ENCODE measurements at places on chromosomes 13 and 19.

DNA sequence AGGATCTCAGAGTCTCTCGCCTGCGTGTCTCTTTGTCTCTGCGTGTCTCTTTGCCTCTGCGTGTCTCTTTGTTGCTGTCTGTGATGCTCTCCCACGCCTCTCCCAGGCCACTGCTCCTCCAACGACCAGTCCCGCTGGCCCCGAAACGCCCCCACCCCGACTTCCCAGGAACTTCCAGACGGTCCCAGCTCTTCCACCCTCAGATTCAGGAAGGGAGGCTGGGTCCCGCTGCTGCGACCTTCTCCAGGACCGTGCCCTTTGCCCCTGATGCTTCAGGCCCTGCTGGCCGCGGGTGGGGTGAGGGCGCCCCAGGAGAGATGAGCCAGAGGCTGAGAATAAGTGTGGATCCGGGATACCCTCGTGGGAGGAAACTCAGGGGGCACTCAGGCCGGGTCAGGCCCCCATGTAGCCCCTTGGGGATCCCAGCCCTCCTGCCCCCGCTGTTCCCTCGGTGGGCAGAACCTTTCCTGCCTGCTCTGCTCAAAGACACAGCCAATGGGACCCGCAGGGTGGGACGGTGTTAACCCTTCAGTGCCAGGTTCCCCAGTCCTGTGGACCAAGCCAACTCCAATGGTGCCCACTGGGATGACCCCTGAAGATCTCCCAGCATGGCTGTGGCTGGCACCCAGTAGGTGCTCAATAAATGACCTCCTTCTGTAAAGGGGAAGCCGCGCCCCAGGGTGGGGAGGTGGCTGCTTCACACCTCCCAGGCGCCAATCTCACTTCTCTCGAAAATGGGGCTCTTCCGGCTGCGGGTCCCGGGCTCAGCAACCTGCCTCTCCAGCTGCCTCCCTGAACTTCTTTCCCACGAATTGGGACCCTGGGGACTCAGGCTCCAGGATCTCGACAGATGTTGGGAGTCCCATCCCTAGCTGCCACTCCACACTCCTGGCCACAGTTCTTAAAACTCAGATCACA, 1.5 kb upstream of the S1PR5 start:
- no peak for DNase-seq

- DNase-seq, result no peak
Observed at GRCh38 chr13:54165581-54166215, 1137.1 kb downstream of the OLFM4 start.

DNA sequence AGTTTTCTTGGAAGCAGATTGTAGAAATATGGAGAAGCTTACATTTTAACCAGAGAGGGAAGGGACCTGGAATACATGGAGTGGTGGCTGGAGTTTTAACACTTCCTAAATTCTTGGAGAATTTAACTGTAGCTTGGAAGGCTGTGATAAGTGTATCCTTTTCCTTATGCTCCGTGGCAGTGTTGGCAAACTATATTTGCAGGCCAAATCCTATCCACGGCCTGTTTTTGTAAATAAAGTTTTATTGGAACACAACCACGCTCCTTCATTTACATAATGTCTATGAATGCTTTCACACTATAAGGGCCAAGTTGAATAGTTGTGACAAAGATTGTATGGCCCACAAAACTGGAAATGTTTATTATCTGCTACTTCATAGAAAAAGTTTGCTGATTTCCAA, 110.6 kb upstream of the MIR17HG start:
- DNase-seq, result no peak

- no peak for DNase-seq
Observed at GRCh38 chr19:4042731-4043082, 24.0 kb downstream of the ZBTB7A start.

DNA sequence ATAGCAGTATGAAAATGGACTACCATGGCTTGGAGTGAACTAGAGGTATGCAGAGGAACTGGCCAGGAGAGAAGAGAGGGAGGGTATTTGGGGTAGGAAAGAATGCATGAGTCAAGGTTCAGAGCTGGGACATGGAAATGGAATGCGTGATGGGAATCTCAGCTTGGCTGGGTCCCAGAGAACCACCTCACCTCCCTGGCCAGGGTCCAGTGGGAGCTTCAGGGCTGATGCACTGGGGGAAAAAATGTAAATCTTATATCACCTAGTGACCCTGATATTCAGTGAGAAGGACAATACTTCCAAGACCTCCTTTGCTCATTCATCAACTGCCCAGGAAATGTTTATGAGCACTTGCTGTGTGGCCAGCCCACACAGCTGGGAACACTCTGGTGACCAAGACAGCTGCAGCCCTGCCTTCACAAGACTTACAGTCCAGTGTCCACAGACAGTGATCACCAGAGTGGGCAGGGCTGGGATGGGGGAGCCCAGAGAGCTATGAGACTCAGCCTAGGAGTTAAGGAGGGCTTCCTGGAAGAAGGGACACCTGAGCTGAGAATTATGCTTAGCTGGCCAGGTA, 12.8 kb downstream of the IGSF23 start:
- DNase-seq, result no peak

GRCh38 chr19:46542428-46543230, 47.0 kb upstream of the PNMA8B start:
- peak; percentile 76 for DNase-seq

DNA sequence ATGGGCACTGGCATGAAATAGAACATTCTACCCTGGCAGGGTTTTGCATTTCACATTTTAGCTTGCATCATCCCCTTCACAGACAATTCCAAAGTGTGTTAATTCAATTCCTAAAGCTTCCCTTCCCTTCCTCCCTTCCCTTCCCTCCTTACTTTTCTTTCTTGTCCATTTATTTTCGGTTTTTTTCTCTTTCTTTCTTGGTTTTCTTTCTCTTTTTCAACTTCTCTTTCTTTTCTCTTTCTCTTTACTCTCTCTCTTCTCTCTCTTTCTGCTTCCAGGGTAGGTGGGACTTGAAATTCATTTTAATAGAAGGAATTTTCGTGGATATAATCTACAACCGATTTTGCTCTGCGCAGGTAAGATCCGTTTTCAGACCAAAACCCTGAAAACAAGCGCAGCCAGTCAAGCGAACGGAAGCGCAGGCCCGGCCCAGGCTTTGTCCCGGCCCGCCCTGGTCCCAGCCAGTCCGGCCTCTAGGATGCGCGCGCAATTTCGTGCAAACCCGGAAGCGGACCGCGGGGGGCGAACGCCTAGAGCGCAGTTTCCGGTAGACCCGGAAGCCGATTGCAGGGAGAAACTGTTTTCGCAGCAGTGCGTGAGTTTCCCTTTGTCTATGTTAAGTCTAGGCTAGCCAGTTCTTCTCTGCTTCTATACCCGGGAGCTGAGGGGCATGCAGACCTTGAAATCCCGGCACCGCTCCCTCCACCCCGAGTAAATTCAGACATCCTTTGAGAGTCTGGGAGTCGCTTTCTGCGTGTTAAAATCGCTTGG, at the start of gene ZNF528:
Gene ZNF528 (plus strand): TSS at position 540 of the 771 bp plus-strand sequence. CDS start 4,165 bp downstream, outside the sequence.
- DNase-seq, result peak; percentile 93

DNA sequence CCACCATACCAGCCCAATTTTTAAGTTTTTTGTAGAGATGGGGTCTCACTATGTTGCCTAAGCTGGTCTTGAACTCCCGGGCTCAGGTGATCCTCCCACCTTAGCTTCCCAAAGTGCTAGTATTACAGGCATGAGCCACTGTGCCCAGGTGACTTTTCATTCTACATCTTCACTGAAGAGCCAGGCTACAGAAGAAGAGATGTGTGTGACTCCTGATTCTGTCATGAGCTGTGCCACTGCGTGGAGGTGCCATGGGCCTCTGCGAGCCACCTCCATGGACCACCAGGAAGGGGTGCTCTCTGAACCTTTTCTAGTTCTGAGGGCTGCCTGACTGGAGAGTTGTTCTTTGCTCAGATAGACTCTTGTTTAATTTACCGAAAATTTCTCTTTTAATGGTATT, 56.6 kb upstream of the RANBP3 start:
- DNase-seq, result no peak

DNA sequence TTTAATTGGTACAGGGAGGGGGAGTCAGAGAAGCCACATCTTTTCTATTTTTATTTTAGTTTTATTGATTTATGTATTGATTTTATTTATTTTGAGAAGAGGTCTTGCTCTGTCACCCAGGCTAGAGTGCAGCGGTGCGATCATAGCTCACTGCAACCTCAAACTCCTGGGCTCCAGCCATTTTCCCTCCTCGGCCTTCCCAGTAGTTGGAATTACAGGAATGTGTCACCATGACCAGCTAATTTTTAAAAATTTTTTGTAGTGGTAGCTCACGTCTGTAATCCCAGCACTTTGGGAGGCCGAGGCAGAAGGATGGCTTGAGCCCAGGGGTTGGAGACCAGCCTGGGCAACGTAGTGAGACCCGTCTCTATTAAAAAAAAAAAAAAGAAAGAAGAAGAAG, 4.1 kb downstream of the IL27RA start:
- no peak for DNase-seq

GRCh38 chr13:77853703-77854102, 64.9 kb downstream of the EDNRB start:
- no peak for DNase-seq

GRCh38 chr19:27741236-27741635, 1471.7 kb downstream of the UQCRFS1 start:
- DNase-seq, result no peak

DNA sequence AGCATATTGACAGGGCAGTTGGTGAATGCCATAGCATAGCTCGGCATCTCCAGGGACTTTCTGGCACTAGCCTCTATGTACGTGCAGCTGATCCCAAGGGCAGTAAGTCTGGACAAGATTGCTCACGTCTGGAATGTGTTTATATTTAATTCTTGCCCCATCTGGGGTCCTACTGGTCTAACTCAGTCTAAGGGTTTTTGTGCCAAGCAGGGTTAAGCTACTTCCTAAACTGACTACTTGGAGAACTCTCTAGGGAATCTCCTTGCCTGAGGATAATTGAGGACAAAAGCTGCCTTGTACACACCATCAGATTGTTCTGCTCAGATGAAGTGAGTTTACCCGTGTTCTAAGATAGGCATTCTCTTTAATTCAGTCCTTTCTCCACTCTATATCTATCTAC, 358.1 kb downstream of the MYO16 start:
- no peak for DNase-seq

DNA sequence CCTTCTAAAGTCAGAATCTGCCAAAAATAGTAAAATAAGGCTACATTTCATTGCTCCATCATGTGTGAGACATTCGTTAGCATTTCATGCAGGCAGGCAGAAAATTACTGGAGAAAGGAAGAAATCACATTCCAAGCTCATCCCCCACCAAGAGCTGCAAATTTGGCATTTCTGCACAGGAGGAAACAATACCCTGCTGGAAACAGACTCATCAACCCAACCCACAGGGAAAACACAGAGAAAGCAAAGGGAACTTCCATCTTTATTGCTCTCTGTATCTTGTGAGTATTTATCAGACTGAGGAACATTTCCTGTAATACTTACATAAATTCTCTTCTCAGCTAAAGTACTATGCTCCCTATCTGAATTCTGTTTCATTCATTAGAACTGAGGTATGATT, 95.7 kb downstream of the KCTD12 start:
- no peak for DNase-seq

GRCh38 chr13:42747399-42747873, 33.9 kb upstream of the FAM216B start:
- DNase-seq, result no peak

- no peak for DNase-seq
Observed at GRCh38 chr13:107367258-107367657, 799.3 kb upstream of the ARGLU1 start.

GRCh38 chr13:23687614-23688013, 117.4 kb downstream of the TNFRSF19 start:
- DNase-seq, result no peak

GRCh38 chr19:19643158-19644053, at the start of gene GMIP:
Gene GMIP (minus strand): TSS chr19:19643657. CDS start chr19:19643529, 128 bp downstream.
- peak; percentile 95 for DNase-seq

- no peak for DNase-seq
Observed at GRCh38 chr13:31920727-31921100, 110.9 kb upstream of the FRY start.

DNA sequence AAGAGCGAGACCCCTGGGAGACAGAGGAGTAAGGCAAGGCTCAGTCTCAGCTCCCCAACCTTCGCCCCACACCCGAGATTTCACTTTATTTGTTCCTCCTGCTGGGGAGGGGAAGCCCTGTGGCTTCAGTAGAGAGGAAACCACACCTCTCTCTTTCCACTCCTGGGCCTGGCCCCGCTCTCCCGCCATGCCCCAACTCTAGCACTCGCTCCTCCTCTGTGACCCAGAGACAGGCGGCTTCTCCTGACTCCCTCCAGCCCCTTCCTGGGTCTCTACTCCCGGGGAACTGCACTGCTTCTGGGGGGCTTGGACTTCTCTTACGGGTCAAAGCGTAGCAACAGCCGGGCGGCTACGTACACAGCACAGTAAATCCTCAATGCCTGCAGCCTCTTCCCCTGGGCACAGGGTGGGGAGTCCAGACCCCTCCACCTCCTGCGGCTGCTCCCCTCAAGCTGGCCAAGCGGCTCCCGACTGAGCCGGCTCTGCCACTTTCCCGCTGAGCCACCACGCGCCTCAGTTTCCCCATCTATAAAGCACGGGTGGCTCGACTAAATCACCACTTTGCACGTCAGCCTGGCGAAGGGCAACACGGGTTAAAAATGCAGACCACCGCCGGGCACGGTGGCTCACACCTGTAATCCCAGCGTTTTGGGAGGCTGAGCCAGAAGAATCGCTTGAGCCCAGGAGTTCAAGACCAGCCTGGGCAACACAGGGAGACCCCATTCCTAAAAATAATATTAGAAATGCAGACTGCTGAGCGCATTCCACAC, 1.4 kb downstream of the RNF126 start:
- DNase-seq, result peak; percentile 85

DNA sequence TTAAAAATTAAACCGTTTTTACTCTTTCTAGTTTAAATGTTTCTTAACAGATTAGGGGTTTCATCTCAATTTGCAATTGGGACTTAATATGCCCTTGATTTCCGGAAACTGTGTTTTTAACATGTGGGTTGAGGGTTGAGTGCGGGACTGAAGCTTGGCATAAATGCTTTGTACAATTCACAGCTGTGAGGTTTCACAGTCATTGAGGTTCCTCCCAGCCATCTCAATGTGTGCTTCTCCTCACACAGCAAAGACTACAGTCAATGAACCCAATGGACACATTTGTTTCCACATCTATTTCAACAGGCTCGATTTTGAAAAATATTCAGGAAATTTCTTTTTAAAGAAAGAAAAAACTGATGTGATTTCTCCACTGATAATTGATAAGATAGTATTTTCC, 328.6 kb downstream of the TBC1D4 start:
- DNase-seq, result no peak

GRCh38 chr13:77891486-77891885, 27.1 kb downstream of the EDNRB start:
- DNase-seq, result no peak

- no peak for DNase-seq
Observed at GRCh38 chr13:65555962-65556361, 1674.2 kb downstream of the PCDH9 start.

GRCh38 chr13:77544355-77544754, 8.8 kb downstream of the SCEL start:
- DNase-seq, result no peak

GRCh38 chr13:101736566-101736965, 284.1 kb downstream of the ITGBL1 start:
- no peak for DNase-seq
